ENCODE measurements at places on chromosomes 7 and 10.
A peak's percentile ranks its signal among the peaks of the same experiment; 100 is the strongest.

GRCh38 chr7:75776295-75776971 lies 4.4 kb upstream of the CCL26 start:
- DNase-seq, result peak; percentile 92

GRCh38 chr10:121611393-121612159 lies 13.3 kb upstream of the FGFR2 start:
- no peak for DNase-seq

DNA sequence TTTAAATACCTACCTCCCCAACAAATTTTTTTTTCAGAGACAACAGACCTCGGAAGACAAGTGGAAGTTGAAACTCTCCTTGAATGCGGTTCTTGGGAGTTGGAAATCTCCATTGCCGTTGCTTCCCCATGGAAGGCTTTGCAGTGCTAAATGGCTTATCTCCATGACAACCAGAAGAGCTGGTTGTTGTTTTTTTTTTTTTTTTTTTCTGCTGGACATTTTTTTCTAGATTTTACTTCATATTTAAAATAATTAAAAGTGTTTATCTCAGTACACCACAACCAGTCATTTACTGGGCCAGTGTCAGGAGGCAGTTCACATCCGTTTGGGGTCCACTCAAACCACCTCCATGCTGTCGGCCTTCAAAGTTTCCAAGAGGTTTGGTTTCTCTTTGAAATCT lies 348.5 kb upstream of the PRKCQ start:
- DNase-seq, result no peak

GRCh38 chr7:25949736-25950487 lies 202.1 kb upstream of the NFE2L3 start:
- no peak for DNase-seq

DNA sequence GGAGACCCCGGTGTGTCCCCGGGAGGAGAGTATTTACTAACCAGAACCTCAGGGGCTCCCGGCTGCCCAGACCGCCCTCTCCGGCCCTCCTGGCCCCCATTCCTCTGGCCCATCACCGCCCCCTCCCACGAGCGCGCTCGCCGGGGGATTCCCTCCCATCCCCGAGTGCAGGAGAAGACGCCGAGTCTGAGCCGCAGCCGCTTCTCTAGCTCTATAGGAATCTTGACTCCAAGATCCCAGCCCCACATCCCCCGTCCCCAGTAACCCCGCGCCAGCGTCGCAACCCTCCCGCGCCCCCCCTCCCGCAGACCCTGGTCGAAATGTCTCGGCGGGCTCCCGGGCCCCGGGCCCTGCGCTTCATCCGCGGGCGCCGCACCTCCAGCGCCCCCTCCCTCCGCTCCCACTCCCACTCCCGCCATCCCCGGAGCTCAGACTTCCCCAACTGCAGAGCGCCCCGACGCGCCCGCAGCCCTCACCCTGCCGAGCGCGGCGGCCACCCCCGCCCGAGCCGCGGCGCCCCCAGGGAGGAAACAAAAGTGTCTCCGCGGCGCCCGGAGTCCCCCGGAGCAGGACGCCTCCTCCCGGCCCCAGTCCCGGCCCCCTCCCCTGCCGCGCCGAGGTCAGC lies 541 bp downstream of the ELMO1 start:
- DNase-seq, result no peak

DNA sequence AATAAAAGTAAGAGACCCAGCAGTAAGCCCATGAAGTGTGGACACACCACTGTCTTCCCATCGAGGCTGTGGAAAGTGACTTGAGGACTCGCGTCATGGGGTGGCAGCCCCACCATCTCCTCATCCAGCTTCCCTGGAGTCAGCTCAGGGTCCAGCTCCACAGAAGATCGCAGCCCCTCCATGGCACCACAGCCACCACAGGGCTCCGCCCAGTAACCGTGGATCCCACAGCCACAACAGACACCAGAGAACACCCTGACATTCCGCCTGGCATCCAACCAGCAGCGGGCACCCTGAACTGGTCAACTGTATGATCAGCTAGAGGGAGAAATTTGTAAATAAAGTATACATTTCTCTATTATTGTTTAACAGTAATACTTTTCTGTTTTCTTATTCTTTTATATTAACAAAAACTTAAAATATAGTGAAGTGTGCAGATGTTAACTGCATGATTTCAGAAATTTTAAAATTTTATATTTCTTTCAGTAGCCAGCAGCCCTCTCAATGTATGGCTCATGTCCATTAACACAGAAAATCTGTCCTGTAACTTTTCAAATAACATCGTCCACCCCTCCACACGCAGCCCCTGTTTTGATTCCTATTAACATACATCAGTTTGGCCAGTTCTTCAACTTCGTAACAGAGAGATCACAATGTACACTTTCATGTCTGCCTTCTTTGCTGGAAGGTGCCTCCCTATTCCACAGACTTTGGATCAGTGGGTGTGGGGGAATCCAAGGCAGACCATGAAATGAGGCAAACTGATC lies 69.7 kb downstream of the ITGB1 start:
- DNase-seq, result no peak

GRCh38 chr10:71742301-71743088 lies 22.9 kb upstream of the C10orf105 start:
- no peak for DNase-seq

All from HFFc6 (cell line).